ENCODE measurements at places on chromosomes 1 and 21.

DNA sequence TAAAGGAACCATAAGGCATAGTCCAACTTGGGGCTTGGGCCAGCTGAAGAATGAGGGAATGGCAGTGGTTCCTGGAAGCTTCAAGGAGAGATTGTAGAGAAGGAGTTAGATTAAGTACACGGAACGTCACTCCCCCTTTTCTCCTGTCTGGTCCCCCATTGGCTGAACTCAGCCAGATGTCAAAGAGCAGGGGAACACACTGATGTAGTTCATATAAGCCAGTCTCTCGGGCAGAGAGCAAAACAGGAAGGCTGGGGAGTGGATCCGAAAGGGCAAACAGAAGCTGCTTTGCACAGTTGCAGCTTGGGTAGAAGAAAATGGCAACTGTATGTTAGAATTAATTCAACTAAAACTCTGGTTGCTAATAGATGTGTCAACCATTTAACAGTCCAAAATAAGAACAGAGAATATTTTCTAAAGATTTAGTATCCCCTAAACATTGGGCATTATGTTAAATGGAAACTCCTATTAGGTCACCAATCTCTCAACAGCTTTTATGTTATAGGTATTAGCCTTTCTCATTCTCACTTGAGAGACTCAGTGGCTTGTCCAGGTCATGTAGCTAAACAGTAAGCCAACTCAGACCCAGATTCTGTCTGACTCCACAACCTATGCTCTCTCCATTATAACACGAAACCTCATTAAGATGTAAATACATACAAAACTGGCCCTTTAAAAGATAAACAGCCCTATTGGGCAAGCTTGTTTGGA is 600.7 kb upstream of the USP24 start:
- DNase-seq, result no peak

DNA sequence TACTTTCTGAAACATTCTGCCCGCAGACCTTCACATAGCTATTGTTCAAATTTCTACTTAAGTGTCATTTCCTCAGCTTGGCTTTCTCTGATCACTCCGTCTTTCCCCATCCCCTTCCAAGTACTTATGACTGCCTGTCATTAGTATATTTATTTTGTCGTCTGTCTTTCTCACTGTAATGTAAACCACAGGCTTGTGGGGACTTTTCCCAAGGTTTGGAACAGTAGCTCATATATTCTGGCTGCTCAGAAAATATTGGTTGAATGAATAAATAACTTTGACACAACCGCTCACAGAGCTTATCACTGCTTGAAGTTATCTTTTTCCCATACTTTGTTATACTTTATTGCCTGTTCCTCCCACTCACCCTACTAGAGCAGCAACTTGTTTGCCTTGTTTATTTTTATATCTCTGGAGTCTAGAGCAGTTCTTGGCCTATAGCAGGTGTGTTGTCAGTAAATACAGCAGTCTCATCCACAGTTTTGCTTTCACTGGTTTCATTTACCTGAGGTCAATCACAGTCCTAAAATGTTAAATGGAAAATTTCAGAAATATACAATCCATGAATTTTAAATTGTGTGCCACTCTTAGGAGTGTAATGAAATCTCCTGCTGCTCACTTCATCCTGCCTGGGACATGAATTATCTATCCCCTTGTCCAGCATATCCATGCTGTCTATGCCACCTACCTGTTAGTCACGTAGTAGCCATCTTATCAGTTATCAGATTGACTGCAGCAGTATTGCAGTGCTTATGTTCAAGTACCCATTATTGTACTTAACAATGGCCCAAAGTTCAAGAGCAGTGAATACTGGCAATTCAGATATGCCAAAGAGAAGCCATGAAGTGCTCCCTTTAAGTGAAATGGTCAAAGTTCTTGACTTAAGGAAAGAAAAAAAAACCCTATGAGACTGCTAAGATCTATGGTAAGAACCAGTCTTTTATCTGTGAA is 2.4 kb upstream of the CNIH4 start:
- DNase-seq, result no peak

DNA sequence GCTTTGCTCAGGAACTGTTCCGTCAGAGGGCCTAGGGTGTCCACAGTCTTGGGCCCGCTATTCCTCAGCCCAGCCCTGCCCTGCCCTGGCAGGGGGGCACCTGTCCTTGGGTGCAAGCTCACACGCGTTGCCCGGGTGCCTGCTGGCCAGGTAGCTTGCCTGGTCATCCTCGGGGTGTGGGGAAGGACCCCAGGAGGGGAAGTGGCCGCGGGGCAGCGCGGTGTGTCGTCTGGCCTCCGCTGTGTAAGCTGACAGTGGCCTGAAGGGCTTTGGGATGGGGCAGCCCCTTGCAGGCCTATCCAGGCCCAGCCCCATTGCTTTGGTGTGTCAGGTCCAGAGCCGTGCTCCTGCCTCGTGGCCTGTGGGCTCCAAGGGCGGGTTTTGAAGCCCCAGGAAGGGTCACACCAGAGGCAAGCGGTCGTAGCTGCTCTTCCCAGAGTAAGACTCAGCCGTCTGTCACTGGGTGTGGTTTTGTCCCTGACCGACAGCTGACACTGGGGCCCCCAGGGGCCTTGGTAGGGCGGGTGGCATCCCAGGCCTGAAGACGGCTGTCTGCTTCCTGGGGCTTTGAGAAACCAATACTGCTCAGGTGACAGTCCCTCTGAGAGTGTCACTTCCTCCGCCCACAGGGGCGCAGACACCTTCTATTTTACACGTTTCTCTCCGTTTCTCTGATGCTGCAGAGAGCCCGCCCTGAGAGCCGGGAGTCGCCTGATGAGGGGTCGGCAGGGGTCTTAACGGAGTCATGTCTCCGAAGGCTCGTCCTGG is 72.1 kb downstream of the SKI start:
- peak; percentile 62 for DNase-seq

- peak; percentile 68 for DNase-seq
Observed at GRCh38 chr1:165954940-165955339, 127.5 kb downstream of the UCK2 start.

DNA sequence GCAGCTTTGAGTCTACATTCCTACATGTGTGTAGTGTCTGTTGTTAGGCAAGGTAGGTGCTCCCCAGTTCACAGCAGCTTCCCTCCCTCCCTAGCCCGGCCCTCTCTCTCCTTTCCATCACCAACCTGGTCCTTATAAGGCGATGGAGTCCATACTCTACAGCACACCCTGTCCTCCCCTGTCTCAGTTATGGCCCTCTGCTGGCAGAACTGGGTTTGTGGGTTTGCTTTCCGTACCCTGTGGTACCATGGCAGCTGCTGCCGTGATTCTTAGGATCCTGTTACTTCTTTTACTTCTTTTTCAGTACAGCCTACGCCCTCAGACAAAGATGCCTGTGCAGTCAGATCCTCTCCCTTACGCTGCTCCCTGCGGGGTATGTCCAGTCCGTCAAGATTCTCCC is 31.7 kb downstream of the AK5 start:
- DNase-seq, result no peak

Measured in right hindlimb (tissue), 1 donor.